ENCODE measurements at places on chromosomes 2 and 18.

DNA sequence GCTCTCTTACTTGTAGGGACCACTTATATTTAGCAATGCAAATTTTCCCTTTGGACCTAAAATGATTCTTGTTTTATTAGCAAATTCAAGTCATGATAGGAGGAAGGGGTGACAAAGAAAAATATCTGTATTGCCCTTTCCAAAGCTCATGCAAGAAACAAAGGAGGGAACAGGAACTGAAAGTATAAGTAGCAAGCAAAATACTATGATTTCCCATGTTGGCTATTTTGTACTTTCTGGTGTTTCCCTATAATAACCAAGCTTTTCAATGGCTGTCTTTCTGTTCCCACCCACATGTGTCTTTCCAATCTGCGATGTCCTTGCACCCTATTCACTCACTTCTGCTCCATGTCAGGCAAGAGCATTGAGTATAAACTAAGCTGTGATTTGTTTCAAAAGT is 279.7 kb downstream of the RNF144A start:
- no peak for DNase-seq

GRCh38 chr2:68871159-68871764 is at the start of gene BMP10:
Gene BMP10, minus strand, starts transcription at chr2:68871397. Its CDS starts 39 bp downstream, at chr2:68871358.
- no peak for DNase-seq

DNA sequence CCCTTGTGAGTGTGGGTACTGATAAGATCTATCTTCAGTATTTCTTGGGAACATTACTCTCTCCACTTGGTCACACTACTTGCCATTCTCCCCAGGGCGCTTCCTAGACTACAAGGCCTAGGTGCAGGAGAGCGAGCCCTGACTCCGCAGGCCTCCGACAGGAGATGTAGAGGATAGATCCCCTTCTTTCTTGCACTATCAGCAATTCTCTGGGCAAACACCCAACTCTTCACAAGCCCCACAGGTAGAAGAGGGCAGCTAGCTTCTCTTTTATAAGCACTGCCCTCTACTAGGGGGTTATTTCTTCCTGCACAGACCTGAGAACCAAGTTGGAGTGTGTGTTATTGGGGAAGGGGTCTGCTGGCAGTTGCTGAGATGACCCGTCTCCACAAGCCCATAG is 10.7 kb upstream of the RMDN2 start:
- no peak for DNase-seq

- DNase-seq, result no peak
Measured at GRCh38 chr18:59577386-59577655, 119.9 kb downstream of the CCBE1 start.

GRCh38 chr2:203817147-203817546 is 50.4 kb upstream of the CTLA4 start:
- no peak for DNase-seq

GRCh38 chr2:172089633-172090032 is 4.3 kb downstream of the DLX1 start:
- DNase-seq, result no peak
